Activated T-helper 2 cell treated with anti-CD3 and anti-CD28 coated beads, Interferon-gamma antibody, Interleukin-2, Interleukin-4, amounts not matched to agents 10 μg/mL and 5 μg/mL and 100 μg/mL, durations not matched to agents 14 hours and 24 hours and 36 hours (primary cell): ENCODE measurements at places on chromosomes 4 and X.

DNA sequence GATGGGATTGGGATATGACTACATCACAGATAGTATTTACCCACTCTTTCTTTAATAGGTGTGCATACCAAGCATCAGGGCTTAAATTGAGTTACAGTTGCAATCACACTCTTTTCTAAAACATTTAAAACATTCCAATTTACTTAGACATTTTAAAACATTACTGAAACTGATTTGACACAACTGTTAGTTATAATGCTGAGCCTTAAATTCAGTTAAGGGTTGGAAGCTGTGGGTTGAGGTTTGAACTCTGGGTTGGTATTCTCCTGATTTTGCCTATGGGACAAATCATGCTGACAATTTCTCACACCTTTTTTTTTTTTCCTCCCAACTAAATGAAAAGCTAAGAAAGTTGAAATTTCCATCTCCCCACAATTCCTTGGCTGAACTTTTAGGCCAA, 16.3 kb downstream of the SLIT2 start:
- DNase-seq, result no peak

GRCh38 chr4:138450546-138451275, 208.6 kb upstream of the SLC7A11 start:
- no peak for DNase-seq

GRCh38 chr4:40808926-40809457, 59.2 kb downstream of the NSUN7 start:
- DNase-seq, result no peak

- no peak for DNase-seq
Measured at GRCh38 chr4:120064887-120065286, 1.8 kb downstream of the MAD2L1 start.

- DNase-seq, result no peak
Measured at GRCh38 chrX:45449982-45450381, 249.3 kb upstream of the DIPK2B start.

DNA sequence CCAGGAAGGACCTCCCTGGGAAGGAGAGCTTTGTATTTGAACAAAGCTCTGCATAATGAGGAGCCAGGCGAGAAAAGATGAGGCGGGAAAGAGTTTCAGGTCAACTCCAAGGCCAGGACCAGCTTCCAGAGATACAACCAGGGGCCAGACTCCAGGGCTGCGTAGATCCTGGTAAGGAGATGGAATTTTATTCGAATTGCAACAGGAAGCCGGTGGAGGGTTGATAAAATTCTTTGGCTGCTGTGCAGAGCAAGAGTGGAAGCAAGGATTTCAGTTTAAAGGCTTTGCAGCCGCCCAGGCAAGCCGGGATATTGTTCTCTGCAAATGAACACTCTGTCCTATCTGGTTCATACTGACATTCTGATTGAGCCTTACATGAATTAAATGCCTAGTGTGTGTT, 40.2 kb upstream of the CBR4 start:
- DNase-seq, result no peak

- no peak for DNase-seq
Measured at GRCh38 chrX:134396174-134396573, 63.8 kb upstream of the HPRT1 start.
